CD4-positive, alpha-beta T cell treated with Interleukin-2 at 100 ng/mL for 4 hours (primary cell): ENCODE measurements at places on chromosomes 2 and 18.

- no peak for DNase-seq
Measured at GRCh38 chr18:959854-960253, 55.2 kb downstream of the ADCYAP1 start.

- no peak for DNase-seq
Measured at GRCh38 chr2:66495788-66496640, 61.1 kb downstream of the MEIS1 start.

DNA sequence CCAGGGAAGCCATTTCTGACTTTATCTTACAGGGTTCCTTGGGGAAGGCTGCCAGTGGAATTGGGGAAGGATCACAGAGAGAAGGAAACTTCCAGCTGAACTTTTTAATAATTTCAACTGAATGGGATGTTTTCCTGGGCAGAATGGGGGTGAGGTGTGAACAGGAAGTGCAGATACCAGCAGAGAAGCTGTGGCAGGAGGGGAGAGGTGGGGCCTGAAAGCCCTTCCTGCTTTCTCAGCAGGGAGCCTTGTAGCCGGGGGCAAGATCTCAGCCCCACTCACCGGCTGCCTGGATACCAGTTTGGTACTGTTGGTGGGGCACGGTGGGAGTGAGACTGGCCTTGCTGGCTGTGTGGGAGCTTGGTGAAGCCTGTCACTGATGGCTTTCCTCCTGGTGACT, 170.5 kb downstream of the ZBTB7C start:
- no peak for DNase-seq

DNA sequence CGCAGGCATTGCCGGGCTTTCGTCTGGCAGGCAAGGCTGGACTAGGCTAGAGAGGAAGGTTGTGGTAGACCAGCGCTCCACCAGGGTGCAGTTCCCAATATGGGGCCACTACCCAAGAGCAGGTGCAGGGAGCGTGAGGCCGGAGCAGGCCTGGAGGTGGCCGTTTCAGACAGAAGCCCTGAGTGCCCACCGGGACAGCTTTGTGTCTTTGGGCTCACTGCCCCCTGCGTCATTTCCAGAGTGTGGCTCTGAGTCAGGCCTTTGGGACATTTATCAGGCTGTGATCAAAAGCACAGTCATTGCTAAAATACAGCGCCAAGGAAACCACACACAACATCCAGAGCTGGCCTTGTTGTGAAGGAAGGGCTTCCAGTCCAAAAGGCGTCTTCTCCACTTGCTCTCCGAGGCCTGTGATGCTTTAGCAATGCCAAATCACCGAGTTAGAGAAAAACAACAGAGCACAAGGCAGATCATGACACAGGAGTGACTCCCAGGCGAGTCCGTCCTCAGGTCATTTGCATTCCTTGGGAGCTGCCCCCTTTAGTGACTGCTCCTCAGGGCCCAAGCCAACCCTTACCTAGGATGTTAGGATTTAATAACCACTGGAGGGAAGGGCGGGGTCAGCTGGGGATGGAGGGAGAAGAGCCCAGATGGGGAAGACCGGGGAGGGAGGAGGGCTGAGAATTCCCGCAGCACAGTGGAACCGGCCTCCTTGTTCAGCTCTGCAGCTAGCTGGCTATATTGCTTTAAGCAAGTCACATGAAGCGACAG, 42.3 kb downstream of the RFX8 start:
- no peak for DNase-seq

DNA sequence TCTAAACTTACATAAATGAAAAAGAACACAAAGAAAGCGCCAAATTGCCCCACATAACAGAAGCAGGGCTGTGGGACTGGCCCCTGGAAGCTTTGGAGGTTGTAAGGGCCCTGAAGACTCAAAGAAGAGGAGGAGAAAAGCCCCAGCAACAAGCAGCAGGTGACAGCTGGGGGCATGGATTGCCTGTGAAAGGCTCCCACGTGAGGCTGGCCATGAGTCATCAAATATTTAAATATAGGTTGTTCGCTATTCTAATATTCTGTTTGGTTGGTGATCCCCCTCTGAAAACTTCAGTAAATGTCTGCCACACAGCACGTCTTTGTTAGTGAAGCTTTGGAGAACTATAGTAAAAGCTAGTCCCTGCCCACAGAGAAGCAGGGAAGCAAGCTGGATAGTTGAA, 132.4 kb downstream of the MREG start:
- no peak for DNase-seq

DNA sequence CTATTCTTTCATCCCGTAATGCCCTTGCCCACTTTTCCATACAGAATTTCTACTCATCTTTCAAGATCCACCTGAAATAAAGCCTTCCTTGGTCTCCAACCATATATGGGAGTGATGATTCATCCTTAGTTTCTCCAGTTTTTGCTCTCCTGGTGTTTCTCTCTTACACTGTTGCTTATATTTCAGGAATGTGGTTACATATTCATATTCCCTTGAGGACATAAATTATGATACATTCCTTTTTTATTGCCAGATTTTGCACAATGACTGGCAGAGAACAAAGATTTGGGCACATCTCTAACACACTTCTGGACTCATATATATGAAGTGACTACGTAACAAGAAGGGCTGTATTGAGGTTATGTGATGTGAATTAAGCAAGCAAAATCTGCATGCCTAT, 1573.4 kb upstream of the NXPH2 start:
- no peak for DNase-seq

DNA sequence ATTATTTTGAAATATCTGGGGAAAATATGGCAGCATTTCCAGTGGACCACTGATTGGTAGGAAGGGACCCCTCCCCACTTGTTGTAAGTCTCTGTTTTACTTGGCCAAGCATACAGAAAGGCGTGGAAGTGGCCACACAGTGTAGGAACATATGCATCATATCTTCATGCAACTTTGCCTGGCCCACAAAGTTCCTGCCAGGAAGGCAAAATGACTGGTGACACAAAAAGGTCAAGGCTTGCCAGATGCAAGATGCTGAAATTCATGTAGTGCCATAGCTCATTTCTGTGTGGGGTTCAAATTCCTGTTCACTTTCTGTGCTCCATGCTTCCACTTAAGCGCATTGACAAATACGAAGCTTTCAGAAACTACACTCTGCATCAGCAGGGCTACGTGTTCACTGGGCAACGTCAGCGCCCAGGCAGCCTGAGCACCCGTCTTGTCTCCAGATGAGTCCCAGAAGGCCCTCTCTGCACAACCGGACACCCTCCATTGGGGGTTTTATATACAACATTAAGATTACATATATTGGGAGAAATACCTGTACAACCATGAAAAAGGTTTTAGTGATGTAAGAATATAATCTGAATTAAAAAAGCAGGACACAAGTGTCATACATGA, 3.6 kb downstream of the DYNC2LI1 start:
- no peak for DNase-seq

DNA sequence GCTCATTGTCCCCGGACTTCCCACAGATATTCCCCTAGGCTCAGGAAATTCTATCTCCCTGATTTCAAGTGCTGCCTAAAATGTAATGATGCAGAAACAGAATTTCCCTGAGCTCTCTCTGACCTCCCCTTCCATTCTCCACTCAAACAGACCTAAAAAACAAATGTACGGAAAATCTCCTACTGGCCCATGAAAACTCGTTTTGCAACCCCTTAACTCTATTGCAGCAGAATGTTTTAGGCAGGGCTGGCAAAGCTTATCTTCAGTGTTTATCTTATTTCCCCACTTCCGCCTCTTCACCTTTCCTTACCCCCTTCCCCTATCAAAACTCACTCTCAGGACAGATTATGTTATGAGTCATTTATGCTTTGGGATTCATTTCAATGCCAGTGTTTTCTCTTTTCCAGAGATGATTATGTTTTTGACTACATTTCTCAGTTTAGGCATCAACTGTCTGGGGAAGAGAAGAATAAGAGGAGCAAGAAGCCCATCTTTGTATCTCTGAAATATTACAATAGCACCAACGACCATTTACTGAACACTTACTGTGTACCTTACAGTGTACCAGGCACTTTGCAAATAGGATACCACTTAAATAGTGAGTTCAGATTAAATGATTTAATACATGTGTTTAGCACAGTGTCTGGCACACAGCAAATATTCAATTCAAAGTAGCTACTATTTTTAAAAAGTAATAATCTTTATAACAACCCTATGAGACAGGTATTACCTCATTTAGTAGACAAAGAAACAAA, 53.9 kb upstream of the STPG4 start:
- no peak for DNase-seq

DNA sequence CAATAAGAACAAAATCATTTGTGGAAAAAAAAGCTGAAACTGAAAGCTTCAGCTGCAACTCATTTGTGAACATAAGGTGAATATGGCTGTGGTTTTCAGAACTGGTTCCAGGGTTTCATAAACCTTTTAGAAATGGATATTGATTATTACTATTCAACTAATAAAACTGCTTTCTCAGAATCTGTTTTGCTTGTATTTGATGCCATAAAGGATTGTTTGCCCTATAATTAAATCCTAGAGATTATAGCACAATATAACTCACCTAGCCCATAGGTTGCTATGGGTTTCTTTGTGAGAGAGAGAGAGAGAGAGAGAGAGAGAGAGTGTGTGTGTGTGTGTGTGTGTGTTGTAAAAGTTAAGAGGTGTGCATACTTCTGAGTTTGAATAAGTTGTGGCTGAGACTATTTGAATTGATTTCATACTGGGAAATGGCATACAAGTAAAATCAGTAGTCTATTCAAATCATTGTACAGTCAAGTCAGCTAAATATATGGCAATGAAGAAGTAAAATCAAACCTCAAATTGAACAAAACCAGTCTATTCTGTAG, 339.2 kb downstream of the ARHGAP15 start:
- DNase-seq, result no peak

DNA sequence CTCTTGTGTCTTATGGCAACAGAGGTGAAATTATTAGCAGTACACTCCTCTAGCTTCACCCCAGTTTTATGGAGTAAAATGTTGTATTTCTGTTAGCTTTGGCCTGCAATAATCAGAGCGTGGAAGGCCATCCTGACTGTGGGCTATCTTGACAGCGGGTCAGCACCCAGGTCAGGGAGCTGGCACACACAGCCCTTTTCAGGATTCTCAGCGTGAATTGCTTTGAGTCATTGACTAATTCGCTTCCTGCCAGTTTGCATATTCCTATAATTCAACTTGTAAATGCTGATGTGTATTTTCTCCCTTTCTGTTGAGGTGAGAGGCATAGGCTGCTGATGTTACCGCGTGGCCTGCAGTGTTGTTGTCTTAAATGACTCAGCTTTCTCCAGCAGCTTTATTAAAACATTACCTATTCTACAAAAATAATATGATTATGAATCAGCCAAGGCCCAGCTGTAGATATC, 109.6 kb upstream of the EML6 start:
- DNase-seq, result no peak

GRCh38 chr2:23381084-23381483, 3.9 kb upstream of the KLHL29 start:
- peak; percentile 26 for DNase-seq

GRCh38 chr2:19461504-19462255, 103.3 kb upstream of the OSR1 start:
- no peak for DNase-seq

GRCh38 chr2:213862407-213863076, 548.3 kb upstream of the VWC2L start:
- DNase-seq, result no peak

DNA sequence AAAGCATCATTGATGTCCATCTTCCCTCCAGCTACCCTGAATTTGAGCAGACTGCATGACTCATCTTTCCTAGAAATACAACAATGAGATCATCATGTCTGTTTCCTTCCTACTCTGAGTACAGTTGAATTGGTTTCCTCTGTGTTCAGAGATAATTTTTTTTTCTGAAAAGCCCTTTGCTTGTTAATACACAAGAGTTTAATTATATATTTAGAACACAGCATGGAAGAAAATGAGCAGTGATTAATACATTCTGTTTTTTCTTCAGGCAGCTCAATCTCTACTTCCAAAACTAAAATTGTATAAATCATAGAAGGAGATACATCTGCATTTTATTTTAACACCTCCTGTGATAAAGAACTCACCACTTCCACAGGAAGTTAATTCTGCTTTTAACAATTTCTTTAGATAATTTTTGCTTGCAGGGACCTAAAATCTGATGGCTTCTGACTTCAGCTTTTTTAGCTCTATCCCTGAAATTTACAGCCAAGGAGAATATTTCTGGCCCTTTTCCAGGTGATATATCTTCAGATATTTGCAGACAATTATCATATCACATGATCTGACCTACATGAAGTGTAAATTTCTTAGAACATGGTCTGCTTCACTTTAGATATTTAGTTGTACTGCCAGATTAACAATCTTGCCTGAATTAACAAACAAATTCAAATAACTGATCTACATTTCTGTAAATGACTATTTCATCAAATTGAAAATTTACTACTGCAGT, 249.0 kb downstream of the TRIB2 start:
- DNase-seq, result peak; percentile 76

- DNase-seq, result no peak
Measured at GRCh38 chr18:58682429-58683069, 11.3 kb downstream of the MALT1 start.

GRCh38 chr2:60742419-60742818, 13.6 kb upstream of the PAPOLG start:
- DNase-seq, result no peak

DNA sequence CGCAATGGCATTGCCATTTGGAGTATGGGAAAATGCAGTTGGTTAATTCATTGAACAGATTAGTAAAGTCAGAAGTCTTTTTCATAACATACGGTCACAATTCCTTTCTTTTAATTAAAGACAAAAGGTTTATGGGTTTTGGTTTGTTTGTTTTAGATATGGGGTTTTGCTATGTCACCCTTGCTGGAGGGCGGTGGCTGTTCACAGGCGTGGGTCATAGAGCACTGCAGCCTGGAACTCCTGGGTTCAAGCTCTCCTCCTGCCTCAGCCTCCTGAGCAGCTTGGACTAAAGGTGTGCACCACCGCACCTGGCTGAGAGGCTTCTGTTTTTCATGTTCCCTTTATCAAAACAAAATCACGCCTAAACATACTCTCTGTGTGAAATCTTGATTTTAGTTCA, 18.7 kb upstream of the ELAC1 start:
- no peak for DNase-seq

- DNase-seq, result no peak
Measured at GRCh38 chr18:50626317-50626716, 66.4 kb downstream of the MAPK4 start.

GRCh38 chr2:30670453-30670852, 136.8 kb downstream of the CAPN13 start:
- DNase-seq, result no peak

DNA sequence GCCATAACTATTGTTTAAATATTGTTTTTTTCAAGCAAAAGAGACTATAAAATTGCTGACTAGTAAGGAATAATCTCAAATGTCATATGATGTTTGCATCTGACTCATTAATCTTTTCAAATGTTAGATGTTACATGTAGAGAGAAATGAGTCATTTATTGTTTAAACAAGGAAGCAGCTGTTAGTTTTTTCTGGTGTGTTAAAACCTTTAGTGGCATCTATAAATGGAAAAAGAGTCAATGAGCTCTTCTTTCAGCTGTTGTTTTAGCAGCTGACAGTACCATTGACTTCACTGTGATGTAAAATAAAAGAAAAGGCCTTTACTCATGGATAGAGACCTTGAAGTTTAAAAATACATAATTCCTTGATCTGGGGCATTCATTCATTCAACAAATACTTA, 1.8 kb upstream of the KLHL41 start:
- DNase-seq, result no peak

- no peak for DNase-seq
Measured at GRCh38 chr2:43125090-43125998, 101.1 kb downstream of the ZFP36L2 start.
